ENCODE measurements at places on chromosomes 4 and X.
A peak's percentile ranks its signal among the peaks of the same experiment; 100 is the strongest.

DNA sequence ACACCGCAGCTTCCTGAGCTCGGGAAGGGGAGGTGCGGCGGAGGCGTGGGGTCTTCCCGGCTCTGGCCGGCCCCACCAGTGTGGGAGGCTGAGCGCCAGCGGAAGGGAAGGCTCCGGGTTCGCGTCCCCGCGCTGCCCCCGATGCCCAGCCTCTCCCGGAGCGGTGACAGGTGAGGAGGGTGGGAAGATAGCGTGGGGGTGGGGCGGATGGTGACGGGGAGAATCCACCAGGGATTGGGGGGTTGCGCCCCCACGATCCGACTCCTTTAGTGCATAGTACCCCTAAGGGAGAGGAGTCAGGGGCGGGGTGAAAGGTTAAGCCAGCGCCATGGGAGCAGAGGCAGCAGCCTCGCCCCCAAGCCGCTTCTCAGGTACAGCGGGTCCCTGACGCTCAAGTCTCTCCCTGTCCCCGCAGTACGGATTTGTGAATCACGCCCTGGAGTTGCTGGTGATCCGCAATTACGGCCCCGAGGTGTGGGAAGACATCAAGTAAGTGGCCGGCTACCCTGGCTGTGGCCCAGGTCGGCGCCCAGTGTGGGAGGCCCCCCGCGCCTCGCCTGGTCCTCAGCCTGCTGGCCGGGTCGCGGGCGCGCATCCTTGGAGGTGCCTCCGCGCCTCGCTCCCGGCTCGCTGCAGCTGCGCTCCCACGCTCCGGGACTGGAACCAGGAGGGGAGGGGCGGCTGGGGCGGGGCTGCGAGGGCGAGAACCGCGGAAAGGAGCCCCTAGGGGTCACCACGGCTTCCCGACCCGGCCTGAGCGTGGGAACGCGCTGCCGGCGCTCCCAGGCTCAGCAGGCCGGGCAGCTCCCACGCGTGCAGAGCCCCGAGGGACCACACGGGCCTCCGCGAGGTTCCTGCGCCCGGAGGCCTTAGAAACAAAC is 791 bp downstream of the GUCY1B1 start:
- DNase-seq, result peak; percentile 86

- DNase-seq, result no peak
Observed at GRCh38 chr4:69896530-69897116, 34.2 kb upstream of the CSN1S1 start.

DNA sequence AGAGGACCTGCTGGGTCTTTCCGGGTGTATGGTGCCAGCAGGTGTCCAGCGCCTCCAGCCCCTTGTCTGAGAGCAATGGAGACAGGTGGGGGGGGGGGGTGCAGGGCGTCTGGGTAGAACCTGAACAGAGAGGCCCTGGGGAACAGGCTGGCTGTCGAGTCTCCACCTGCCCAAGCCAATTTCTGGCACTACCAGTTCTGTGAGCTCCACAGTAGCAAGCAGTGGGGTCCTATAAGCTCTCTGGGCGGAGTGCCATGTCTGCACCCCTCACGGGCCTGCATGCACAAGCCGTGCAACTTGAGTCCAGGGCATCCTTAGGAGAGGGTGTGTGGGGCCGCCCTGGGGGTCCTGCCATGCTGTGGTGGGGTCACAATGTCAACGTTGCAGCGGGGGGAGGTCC is 10.1 kb upstream of the FGFR3 start:
- no peak for DNase-seq

- no peak for DNase-seq
Observed at GRCh38 chr4:114464726-114465272, 133.8 kb upstream of the UGT8 start.

DNA sequence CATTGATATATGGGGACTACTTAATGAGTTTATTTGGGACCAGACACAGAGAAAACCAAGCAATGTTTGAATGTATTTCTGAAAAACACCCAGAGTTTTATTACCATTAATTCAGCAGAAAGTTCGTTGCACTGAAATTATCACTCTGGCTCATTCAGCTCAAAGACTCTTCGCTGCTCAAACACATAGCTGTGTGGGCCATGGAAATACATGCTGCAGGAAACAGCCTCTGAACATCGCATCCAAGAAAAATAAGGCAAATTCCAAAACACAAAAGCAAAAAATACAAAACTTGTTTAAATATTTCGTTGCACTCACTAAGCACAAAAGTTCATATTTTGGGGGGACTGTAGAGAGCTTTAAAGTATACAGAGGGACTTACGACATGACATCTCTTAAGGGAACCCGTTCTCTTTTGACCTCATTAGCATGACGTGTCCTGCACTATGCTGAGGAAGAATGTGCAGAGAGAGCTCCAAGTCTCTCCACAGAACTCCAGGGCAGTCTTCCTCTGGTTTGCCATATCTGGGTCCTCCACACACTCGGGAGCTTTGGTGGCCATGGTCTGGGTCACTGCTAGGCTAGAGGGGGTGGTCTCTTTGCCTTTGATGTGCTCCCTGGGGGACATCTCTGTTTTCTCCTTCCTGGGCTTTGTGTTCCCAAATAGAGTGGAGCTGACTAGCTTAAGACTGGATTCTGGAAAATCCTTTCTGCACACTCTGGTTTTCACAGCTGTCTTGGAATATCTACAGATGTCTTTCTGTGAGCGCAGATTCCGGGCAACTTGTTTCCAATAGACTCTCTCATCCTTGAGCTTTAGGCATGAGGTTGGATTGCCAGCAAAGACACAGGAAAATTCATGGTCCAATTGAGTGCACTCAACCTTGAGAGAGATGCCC is 2.8 kb downstream of the FGFBP1 start:
- DNase-seq, result no peak

GRCh38 chr4:9997886-9998285 is 23.4 kb downstream of the SLC2A9 start:
- DNase-seq, result no peak

DNA sequence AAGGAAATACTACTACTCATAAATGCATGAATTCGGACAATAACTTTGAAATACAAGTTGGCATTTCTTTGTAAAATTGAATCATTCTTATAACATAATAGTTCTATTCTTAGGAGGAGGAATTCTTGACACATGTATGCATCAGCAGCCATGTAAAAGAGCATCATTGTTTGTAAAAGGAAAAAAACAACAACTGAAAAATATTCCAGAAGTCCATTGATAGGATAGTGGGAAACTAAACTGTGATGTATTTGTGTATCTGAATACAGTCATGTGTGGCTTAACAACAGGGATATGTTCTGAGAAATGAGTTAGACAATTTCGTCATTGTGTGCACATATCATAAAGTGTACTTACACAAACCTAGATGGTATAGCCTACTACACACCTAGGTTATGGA is 102.0 kb upstream of the SH3RF1 start:
- DNase-seq, result no peak

DNA sequence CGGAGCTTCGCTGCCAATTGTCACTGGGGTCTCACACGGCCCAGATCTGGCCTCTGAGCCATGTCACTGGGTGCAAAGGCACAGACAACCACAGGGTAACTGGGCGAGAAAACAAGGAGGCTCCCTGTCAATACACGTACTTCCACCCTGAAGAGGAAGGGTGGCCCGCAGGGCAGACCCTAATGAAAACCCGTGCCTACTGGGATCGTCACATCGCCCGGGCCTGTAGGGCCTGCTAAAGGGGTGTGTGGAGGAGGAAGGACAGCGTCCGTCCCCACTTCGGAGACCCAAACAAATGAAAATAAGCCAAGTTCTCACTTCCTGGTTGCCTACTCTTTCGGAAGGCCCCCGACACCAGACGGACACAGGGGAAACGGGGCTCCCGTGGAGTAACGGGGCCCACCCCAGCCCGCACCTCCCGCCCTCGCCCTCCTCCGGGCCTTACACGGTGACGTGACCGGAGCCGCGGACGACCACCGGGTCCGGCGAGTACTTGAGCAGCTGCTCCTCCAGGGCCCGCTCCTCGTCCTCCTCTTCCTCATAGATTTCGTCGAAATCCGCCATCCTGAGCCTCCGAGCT is 578 bp downstream of the CHIC2 start:
- DNase-seq, result peak; percentile 75

DNA sequence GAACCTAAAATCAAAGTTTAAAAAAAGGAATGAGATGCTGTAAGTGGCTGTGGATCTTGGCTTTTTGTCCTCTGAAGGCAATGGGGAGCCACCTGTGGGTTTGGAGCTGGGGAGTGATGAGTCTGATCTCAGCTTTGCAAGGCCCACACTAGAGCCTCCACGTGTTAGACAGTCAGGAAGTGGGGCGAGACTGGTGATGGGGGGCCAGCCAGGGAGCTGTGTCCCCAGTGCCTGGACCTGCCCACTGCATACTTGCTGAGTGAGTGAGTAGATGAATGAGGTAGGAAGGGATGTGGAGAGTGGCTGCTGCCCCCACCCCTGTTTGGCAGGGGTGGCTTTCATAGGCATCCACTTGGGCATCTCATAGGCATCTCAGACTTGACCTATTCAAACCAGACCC is 84.0 kb downstream of the NHSL2 start:
- no peak for DNase-seq

- DNase-seq, result no peak
Observed at GRCh38 chrX:2427737-2428136, 73.0 kb downstream of the DHRSX start.

GRCh38 chr4:97525236-97525635 is 618.0 kb downstream of the STPG2 start:
- no peak for DNase-seq

DNA sequence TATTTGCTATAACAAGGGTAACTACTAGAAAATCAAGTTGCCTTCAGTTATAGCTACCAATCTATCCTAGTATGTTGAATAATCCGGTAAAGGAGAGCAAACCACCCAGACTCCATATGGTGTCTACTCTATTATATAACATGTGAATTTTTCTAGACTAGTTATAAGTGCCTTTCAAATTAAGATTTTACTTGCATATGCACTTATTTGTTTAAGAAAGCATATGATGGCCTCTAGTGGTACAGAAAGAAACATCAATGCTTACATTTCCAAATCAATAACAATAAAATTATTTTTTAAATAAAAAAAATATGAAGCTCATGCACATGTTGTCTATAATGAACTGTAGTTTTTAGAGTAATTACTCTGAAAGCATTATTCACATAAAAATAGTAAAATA is 1516.4 kb upstream of the PABPC4L start:
- DNase-seq, result no peak

- no peak for DNase-seq
Observed at GRCh38 chr4:24405926-24406325, 178.4 kb downstream of the DHX15 start.

- no peak for DNase-seq
Observed at GRCh38 chr4:73895201-73896175, 26.3 kb downstream of the CXCL1 start.

DNA sequence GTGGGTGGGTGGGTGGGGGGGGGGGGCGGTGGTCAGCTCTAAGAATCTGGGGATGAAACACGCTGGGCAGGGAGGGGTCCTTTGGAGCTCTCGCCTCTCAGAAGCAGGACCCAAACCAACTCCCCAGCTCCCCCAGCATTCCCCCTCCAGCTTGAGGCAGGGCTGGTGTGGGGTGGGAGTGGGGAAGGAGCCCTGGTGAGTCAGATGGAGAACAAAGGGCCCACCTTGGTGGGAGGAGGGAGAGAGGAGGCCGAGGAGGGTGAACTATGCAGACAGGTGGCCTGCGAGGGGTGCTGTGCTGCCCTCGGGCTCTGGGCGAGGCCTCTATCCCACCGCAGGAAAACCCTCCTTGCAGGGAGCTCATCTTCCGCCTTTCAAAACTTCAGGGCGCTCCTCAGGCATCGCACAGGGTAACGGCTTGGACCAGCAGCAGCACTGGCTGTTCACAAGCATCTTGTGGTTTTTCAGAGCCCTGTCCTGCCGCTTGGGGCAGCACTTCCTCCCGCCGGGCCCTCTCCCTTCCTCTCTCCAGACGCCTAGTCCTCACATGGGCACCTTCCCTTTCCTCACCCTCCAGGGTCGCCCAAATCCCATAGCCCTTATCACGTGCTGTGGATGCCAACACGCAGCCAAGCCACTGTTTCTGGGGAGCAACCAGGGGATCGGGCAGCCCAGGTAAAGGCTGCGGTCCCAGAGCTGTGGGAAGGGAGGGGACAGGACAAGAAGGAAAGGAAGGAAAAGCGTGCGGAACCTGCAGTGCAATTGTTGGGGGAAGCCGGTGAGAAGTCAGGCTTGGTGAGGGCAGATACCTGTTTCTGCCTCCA is 34.0 kb upstream of the GRPEL1 start:
- no peak for DNase-seq

DNA sequence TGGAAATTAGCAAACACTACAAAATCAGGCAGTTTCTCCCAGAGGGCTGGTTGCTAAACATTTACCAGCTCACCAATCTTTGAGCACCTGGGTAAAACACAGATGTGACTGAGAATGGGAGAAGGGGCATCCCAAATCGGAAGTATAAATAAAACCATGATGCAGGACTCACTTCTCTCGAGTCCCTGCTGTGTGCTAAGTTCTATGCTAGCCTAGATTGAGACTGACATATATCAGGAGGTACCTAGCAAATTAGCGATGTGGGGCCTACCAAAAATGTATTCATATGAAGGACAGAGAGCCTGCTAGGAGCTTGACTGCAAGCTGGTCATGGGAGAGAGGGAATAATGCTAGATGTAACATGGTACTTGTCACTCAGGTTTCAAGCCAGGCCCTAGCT is 171.9 kb upstream of the PGRMC2 start:
- no peak for DNase-seq

DNA sequence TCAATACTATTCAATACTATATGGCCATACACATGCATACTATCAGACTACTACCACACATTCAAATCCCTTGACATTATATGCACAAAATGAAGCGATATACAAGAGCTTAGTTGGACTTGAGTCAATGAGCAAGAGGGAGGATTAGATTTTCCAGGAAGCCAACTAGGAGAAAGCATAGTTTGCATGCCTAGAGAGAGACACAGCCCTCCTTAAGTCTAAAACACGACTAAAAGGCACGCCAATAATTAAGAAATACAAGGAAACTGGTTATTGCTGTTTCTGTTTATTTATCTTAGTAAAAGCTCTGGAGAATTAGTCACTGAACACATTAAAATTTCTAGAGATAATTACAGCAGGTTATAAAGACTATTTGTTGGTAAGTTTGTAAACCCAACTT is 21.8 kb downstream of the MBNL3 start:
- DNase-seq, result no peak

DNA sequence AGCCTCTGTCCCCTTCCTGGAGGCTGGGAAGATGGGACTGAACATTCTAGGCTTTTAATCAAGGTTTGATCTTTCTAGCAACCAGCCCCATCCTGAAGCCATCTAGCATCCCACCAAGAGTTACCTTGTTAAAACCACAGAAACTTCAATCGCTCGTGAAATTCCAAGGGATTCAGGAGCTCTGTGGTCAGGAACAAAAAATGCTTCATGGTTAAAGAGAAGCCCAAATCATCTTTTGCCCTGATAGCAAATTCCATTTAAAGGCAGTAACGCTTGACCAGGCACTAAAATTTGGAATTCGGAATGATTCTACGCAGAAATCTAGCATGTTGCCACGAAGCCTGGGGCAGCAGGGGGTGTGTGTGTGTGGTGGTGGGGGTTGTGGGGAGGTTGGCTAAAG is 47.8 kb downstream of the CASP6 start:
- DNase-seq, result no peak

- DNase-seq, result no peak
Observed at GRCh38 chr4:65566473-65566872, 103.8 kb downstream of the EPHA5 start.

DNA sequence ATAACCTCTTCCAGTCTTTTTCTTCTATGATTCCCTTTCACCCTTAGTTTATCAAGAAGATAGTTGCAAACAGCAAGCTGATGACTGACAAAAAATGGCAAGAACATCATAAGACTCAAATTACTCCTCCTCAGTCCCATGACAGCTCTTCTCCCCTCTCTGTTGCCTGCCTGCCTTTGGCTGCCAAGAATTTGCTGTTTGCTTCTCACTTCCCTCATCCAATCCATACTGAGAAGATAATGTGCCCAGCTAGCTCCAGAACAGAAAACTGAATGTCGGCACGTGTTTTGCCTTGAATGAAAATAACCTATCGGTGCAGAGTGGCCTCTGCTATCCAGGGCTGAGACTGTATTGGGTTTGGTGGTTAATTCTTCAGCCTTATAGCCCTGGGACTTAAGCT is 192.1 kb downstream of the PPARGC1A start:
- no peak for DNase-seq
